CMK (cell line): ENCODE measurements at places on chromosomes 1 and 21.

- no peak for DNase-seq
These were observed 109.1 kb downstream of the SLC45A1 start for GRCh38 chr1:8426996-8427395.

DNA sequence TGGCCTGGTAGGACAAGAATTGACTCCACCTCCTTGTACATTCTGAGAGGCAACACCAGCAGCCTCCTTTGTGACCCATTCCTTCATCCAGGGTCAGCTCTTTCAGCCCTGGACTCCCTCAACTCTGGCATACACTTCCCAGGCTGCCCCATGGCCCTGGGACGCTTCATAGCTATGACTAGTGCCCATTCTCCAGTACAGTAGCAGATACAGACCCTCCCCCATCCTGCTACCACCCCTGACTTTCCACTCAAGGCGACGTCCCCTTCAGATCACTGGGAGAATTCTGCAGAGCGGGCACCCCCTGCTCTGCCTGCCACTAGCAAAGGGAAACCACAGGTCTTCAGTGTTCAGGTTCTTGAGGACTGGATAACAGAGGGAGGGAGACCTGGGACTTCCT is 99.7 kb upstream of the HMGB4 start:
- no peak for DNase-seq

DNA sequence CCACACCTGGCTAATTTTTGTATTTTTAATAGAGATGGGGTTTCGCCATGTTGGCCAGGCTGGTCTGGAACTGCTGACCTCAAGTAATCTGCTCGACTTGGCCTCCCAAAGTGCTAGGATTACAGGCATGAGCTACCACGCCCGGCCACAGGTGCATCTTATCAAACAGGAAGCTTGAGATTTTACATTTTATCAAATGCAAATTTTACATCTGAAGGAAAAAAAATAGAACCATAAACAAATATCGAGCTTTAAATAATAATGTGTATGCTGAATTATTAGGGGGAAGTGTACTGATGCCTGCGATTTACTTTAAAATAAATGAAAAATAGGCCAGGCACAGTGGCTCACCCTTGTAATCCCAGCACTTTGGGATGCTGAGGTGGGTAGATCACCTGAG is 16.6 kb upstream of the BRWD1 start:
- no peak for DNase-seq

- DNase-seq, result no peak
These were observed 121.3 kb downstream of the GRIK3 start for GRCh38 chr1:36913016-36913415.

GRCh38 chr1:47731730-47732129 is 265.5 kb downstream of the TRABD2B start:
- no peak for DNase-seq

GRCh38 chr1:175130649-175131045 is 61.9 kb downstream of the KIAA0040 start:
- DNase-seq, result no peak

DNA sequence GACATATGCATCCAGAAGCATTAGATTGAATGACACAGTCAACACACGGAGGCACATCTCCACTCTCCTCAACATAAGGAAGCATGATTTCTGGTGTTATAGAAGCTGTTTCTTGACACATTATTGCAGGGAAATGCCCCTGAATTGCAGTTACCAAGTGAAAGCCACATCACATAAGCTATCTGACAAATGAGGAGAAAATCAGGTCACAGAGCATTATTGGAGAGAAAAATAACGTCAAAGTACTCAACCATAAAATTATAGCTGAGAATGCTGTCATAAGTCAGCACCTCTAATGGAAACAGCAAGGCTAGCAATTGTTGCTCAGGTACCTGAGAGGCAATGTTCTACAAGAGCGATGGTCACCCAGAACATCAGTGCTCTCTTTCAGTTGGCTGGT is 169.9 kb upstream of the PALMD start:
- DNase-seq, result no peak

DNA sequence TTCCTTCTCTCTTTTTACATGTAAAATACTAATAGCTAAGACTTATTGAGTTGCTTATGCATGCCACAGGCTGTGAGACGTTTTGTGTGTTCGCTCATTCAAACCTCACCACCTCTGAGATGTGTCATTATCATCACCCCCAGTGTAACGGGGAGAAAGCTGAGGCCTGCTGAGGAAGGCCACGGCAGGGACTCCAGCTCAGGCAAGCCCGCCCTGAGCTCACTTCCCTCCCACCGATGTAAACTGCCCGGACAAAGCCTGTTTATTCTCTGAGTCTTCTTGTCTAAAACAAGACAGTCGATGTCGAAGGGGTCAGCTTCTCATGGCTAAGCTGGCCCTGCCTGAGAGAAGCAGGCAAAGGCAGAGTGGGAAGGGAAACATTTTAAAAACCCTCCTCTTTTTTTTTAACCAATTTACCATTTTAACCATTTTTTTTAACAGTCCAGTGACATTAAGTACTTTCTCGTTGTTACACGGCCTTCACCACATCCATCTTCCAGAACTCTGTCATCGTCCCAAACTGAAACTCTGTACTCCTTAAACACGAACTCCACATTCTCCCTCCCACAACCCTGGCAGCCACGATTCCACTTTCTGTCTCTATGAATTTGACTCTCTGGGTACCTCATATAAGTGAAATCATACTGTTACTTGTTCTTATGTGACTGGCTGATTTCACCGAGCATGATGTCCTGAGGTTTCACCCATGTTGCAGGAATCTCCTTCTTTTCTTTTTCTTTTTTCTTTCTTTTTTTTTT is 204.8 kb upstream of the GALNT2 start:
- no peak for DNase-seq

DNA sequence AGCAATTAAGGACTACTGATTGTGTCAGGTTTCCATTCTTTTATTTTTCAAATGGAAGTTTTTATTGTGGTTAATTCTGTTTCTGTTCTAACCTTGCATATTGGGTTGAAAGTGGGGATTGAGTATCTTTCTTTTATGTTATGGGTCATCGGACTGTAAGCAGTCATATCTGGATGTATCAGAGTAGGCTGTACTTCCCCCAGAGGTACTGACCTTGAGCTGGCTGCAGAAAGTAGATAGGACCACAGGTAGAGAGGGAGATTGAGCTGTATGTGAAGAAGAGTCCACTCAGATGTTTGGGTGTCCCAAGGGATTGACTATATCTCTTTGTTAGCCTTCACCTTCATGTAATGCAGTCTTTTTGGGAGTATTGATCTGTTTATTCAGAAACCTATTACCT is 20.5 kb upstream of the ALG14 start:
- no peak for DNase-seq

DNA sequence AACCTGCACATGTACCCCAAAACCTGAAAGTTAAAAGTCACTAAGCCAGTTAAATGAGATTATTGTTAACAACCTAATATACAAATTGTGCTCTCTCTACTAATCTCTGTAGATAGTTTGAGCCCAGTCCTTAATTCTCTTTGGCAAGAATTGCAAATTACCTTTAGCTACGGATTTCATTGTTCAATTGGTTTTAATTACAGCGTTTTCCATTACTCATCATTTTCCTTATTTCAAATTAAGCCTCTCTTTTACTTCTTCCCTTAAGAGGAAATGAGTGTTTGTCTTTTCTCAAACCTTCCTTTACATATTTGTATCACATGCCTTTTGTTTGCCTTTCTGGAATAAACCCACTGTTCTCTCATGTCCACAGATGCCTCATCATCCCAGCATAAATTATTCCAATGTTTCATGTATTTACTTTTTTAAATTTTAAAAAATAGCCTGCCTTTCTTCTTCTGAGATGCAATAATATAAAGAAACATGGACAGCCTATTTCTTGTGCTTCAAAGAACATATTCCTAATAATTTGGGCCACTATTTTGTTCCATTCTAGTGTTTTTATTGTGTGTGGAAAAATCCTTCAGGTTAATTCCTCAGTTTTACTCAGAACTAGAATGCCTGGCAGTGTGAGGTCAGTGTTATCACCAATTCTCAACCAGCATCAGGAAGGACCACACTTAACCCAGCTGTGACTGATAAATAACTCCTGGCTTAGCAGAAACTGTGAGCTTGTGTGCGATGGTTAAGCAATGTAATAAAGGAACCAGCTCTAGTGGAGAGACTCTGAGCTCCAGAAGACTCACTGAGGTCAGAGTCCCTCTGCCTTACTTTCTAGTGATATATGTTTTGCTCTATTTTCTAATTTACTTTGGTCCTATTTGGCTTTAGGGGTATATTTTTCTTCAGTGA is 600.5 kb downstream of the LTN1 start:
- DNase-seq, result peak; percentile 98

GRCh38 chr21:34958040-34958439 is 91.1 kb downstream of the RUNX1 start:
- no peak for DNase-seq

GRCh38 chr1:204093781-204094180 is 20.9 kb downstream of the SOX13 start:
- DNase-seq, result no peak

- no peak for DNase-seq
These were observed 20.3 kb downstream of the POFUT2 start for GRCh38 chr21:45267390-45267760.

DNA sequence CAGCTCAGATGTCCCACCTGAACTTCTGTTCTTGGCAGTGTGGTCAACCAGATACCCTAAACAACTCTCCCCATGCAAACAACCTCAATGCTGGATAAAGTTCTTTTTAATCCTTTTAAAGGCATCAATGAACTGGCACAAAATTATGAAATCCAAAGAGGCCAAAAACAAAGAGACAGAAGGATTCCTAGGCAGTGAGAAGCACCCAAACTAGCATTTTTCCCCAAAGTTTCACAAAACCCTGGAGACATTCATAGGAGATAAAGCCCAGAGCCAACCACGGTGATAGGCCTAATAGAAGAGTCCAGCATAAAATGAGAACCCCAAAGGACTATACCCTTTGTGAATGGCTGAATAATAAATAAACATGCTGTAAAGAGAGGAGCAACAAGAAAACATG is 50.7 kb downstream of the MATN1 start:
- no peak for DNase-seq

DNA sequence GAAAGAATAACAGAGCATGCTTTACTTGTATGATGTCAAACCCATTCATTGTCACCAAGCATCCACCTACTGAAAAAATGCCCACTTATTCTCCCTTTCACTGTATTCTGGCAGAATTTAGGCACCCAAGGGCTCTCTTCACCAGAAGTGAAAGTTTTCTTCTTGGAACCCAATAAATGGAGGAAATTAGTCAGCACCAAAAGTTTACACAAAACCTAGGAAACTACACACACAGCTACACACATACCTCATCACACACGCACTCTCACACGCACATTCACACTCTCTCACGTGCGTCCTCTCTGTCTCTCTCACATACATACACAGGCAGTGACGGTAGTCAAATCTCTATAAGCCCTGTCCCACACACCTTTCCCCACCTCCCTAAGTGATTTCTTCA is 37.6 kb downstream of the MCOLN2 start:
- no peak for DNase-seq

GRCh38 chr1:193260056-193260745 is 73.8 kb upstream of the B3GALT2 start:
- DNase-seq, result no peak

- no peak for DNase-seq
These were observed 4.9 kb upstream of the B4GALT3 start for GRCh38 chr1:161182214-161182613.

GRCh38 chr1:159436469-159436868 is 3.1 kb upstream of the OR10J1 start:
- DNase-seq, result no peak

- DNase-seq, result no peak
These were observed 228.1 kb upstream of the CAMK1G start for GRCh38 chr1:209355415-209355814.

- DNase-seq, result no peak
These were observed 82.1 kb downstream of the GFI1 start for GRCh38 chr1:92404661-92405060.
